ENCODE measurements at places on chromosomes 12 and 14. TPM values are rescaled to one million over a fixed set of nuclear protein-coding genes. Genes with fewer than 3 reads are reported as not detected.
A peak's percentile ranks its signal among the peaks of the same experiment; 100 is the strongest.

- DNase-seq: no peak
Observed at GRCh38 chr14:22319526-22320361, 269.3 kb downstream of the DAD1 start.

GRCh38 chr14:104092931-104093365, 7.4 kb downstream of the ASPG start:
- peak; percentile 54 for DNase-seq

- DNase-seq: no peak
Observed at GRCh38 chr14:80425686-80426085, 214.4 kb upstream of the DIO2 start.

GRCh38 chr14:46344327-46344937, 307.1 kb downstream of the RPL10L start:
- no peak for DNase-seq

DNA sequence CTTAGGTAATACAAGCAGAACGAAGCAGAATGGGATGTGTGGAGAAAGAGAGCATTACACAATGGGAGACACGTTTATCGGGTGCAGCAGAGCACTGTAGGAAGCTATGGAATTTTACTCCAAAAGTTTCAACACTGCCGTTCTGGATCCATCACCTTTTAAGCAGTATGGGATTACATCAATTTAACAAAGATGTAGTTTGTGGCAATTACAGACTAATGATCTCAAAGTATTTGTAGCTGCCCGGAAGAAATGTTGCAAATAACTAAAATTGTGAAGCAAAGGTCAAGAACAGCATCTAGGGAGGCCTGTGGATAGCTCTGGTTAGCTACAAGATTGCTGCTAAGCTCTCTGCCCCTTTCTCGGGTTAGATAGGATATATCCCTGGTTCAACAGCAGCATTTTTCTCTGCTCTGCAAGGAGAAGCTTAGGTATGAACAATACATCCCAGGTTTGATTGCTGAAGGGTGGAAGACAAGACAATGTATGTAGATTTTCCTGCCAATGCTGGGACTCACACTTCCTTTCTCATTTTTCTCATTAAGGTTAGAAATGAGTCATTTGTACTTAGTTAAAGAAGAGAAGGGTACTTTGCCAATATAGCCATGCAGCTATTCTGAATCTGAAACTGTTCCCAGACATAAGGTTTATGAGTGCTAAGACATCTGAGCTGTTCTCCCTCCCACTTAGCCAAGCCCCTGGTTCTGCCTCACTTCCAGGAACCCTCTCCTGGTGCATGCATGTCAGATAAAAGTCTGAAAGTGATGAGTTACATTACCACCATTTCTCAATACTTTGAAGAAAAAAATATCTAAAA, 75.0 kb upstream of the HIF1A start:
- DNase-seq: no peak

DNA sequence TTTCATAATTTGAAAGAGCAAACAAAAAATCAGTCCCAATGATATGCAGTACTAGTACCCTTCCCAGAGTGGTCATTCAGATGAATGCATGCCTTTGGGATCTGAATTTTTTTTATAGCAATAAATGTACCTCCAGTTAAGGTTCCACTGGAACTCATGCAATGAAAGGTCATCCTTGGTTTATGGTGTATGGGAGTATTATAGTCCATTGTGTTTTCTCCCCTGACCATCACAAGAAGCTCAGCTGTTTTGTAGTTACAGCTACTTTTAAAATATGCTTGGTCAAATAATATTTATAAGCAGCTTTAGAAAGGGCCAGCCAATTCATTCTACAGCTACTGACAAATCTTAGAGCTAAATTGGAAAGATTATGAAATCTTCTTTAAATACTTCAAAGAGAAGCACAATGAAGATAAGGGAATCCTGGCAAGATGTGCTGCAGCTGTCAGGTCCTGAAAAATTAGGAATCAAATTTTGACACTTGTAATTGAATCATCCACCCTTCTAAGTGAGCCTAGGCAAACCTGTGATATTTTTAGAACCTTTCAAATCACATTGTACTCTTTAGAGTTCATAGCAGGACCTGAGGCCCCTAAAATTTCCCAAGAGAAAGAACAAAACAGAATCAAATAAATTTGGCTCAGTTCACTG, 46.5 kb downstream of the IFT81 start:
- DNase-seq: no peak

DNA sequence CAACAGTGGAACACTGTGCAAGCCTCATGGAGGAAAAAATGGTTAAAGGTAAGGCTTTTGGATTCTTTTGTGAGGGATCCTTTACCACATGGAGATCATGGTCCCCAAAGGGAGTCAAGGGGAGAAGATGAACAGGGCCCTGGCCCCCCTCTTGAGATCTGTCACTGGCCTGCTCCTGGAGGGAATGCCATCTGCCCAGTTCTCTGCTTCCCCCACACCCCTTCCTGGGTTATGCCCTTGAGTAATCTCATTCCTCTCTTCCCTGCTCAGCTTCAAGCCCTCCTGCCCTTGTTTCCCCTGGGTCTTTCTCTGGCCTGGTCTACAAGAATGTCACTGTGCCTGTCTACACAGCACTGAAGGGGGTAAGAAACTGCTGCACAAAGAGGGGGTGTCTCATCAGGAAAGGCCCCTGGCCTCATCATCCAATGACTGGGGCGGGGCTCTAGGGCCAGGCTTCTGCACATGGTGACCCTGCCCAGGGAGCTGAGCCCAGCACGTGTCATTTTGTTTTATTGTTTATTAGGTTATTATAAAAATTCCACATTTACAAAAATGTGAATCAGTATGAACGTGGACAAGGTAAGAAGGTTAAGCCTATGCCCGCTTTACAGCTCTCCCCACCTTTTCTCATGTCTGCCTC, 30.3 kb downstream of the PIGH start:
- no peak for DNase-seq

DNA sequence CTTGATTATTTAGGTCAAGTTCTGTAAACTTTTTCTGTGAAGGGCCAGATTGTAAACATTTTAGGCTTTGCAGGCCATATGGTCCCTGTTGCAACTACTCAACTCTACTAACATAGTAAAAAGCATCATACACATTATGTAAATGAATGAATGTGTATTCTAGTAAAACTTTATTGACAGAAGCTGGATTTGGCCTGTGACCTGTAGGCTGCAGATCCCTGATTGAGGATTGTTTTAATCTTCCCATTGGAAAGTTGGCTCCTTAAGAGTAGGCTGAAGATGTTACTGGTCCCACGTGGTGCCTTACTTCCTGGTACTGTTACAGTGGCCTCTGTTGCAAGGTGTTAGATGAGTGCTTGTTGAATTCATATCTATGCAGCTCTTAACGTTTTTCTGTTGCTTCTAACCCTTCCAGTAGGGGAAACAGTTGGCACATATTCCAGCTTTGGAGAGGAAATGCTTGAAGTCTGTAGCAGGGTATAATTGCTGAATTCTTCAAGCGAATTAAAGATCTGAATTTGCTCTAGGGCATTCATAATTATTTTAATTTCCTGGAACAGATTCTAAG, 133.6 kb upstream of the DNM1L start:
- no peak for DNase-seq

DNA sequence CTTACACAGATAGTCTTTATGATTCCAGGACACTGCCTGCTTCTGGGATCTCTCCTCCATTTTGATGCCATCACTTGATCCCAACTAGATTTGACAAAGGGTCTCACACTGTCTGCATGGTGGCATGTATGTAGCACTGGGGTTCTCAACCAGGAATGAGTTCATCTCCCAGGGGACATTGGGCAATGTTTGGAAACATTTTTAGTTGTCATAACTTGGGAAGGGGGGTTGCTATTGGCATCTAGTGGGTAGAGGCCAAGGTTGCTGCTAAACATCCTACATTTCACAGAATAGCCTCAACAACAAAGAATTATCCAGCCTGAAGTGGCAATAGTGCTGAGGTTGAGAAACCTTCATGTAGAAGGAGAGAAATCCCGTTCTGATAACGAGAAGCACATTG, 376.2 kb downstream of the DPF3 start:
- DNase-seq: no peak

- DNase-seq: no peak
Observed at GRCh38 chr12:51198568-51199365, 19.1 kb downstream of the POU6F1 start.

DNA sequence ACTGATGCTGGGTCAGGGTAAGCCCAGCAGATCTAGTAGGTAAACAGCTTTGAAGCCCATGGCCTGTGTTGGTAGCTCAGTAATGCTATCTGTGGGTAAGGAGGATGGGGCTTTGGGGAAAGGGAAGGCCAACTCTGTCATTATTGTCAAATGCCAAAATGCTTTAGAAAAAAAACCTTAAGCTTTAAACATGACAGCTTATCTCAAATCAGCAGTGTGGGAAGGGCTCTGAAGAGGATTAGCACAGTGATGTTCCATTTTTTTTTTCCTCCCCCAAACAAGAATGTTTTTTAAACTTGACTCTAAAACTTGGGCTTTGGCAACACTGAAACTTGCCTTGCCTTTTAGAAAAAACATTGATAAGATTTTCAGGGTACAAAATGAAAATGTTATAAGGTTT, 11.7 kb downstream of the DAAM1 start:
- DNase-seq: no peak

DNA sequence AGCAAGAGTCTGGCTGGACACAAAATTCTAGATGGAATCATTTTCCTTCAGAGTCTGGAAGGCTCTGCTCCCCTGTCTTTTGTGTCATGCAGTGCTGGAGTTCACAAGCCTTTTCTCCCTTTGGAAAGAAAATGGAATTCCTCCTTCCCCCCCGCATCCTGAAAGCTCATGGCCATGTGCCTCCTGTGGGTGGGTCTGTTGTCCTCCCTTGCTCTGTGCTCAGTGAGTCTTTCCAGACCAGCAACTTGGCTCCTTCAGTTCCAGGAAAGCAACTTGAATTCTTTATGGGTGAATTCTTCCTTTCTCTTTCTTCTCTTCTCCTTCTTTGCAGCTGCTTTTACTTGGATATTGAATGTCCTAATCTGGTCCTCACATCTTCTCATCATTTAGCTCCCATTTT, 70.2 kb downstream of the TUNAR start:
- no peak for DNase-seq

DNA sequence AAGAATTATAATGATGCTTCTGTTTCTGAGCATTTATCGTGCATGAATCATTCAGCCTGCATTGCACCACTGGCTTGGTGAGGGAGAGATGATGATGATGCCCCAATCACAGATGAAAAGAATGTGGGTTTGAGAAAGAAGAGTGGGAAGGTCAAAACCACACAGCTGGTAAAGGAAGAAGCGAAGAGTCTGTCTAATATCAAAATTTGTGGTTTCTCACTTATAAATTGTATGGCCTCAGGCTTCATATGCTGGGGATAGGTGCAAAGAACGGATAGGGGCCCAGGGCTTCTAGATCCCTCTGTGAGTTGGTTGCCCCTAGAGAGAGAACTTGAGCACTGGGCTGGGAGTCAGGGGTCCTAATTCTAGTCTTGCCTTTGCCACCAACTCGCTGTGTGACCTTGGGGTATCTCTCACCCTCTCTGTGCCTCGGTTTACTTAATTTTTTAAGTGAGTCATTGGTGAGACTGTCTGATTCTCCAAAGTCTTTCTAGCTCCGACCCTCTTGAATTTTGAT, 2.2 kb downstream of the OASL start:
- no peak for DNase-seq

DNA sequence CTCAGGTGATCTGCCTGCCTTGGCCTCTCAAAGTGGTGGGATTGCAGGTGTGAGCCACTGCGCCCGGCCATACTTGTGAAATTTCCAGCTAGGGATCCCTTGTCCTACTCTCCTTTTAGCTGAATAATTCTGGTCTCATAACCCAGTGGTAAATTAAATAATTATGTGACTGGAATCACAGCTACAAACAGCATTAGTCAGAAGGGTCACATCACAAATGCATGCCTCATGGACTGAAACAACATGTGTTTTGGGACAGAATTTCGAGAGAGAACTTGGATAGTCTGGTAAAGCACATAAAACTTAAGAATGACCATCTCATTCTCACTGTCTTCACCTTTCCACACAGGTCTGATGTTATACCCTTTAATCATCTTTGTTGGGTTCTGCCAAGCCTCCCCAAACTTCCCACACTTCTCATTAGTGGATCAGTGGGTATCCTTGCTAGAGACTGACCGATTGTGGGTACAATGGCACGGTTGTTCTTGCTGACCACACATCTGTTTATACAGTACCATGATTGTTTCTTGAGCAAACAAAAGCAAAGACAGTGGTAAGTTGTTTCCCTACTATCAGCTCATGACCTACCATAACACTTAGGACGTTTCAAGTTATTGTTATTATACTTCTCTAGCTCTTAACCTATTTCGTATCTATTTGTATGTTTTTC, 5.1 kb downstream of the GPRC5D start:
- DNase-seq: no peak

DNA sequence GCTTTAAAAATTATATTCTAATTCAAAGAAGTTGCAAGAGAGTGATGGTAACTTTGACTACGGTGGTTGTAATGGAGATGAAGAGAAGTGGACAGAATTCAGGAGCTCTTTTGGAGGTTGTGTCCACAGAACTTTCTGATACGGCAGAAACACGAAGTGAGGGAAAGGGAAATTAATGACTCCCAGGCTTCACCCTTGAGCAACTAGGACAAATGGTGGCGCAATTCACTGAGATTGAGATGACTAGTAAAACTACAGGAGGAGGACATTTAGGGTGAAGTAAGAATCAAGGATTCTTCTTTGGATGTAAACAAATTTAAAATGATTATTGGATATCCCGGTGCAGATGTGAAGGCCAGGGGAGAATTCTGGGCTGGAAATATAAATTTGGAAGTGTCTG, 212.6 kb downstream of the PTPRO start:
- DNase-seq: no peak

- no peak for DNase-seq
Observed at GRCh38 chr12:92085040-92085735, 60.5 kb downstream of the BTG1 start.

- DNase-seq: no peak
Observed at GRCh38 chr12:106764220-106764619, 10.3 kb upstream of the RIC8B start.

GRCh38 chr14:59093902-59094301, 94.6 kb upstream of the DAAM1 start:
- DNase-seq: no peak

Gene CLEC7A
- 0.43 TPM for polyA plus RNA-seq

Gene TTC9
- 2.6 TPM for polyA plus RNA-seq

Gene SLC5A8
- 2.7 TPM for polyA plus RNA-seq

Gene HSP90AA1
- 455 TPM for polyA plus RNA-seq

Gene ASCL1
- polyA plus RNA-seq: not detected

Gene C3AR1
- 2.9 TPM for polyA plus RNA-seq

Gene SERPINA12
- not detected for polyA plus RNA-seq

Gene EEA1
- polyA plus RNA-seq: 2.5 TPM

Gene PTPRB
- 13.5 TPM for polyA plus RNA-seq

Gene SETD3
- 74.0 TPM for polyA plus RNA-seq

Gene TSHR
- polyA plus RNA-seq: not detected

Gene POLE
- 5.3 TPM for polyA plus RNA-seq

Gene TBC1D30
- polyA plus RNA-seq: 4.2 TPM

Gene KRT74
- polyA plus RNA-seq: not detected

Gene FBXO21
- polyA plus RNA-seq: 28.9 TPM

Gene DTD2
- polyA plus RNA-seq: 7.7 TPM

Gene MFAP5
- polyA plus RNA-seq: 0.52 TPM

Data from kidney (tissue), 22 donors.